Smooth muscle cell of the coronary artery (primary cell): ENCODE measurements at places on chromosomes 7 and 10. TPM values are rescaled to one million over a fixed set of nuclear protein-coding genes. Genes with fewer than 3 reads are reported as not detected.

CYP26C1 gene
- total RNA-seq: 0.23 TPM in 1 of 2 replicates, not detected in the other

CACNA2D1 gene
- total RNA-seq: 62.2 and 71.3 TPM in 2 replicates

PPP1R17 gene
- not detected in 2 replicates for total RNA-seq

C10orf105 gene
- under 0.01 and 0.12 TPM in 2 replicates for total RNA-seq
